ENCODE measurements at places on chromosomes 5 and 9.

DNA sequence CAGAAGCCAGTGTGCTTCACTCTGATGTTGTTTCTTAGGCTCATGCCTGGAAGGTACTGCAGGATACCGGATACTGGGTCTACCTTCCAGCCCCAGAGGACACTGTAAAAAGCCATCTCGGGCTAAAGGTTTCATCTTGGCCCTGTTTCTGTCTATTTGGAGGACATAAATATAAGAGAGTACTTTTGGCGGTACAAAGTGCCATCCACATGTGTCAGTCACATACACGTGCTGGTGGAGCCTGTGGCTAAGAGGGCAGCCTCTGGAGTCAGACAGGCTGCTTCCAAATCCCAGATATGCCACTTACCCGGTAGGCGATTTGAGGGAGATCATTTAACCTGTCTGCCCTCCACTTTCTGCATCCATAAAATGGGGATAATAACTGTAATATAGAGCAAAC, 160.4 kb downstream of the NR3C1 start:
- DNase-seq, result no peak

GRCh38 chr5:1540166-1540565, 16.4 kb upstream of the LPCAT1 start:
- no peak for DNase-seq

DNA sequence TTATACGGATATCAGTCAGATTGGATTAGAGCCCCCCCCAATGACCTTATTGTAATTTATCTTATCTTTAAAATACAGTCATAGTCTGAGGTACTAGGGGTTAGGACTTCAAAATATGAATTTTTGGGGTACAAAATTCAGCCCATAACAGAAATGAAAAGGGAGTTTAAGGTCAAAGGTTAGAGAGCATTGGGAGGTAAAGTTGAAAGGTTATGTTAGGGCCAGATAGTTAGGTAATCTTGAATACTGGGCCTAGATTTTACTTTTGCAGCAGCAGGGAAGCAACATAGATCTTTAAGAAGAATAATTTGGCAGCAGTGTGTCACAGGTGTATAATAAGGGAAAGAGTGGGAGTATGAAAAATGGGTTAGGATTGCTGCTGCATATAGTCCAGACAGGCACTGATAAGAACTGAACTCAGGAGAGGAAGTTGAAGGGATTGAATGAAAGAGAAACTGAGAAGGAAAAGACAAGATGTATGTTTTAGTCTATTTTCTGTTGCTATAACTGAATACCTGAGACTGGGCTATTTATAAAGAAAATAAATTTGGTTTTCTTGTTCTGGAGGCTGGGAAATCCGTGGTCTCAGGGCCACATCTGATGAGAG, 10.7 kb upstream of the GCNT4 start:
- no peak for DNase-seq

DNA sequence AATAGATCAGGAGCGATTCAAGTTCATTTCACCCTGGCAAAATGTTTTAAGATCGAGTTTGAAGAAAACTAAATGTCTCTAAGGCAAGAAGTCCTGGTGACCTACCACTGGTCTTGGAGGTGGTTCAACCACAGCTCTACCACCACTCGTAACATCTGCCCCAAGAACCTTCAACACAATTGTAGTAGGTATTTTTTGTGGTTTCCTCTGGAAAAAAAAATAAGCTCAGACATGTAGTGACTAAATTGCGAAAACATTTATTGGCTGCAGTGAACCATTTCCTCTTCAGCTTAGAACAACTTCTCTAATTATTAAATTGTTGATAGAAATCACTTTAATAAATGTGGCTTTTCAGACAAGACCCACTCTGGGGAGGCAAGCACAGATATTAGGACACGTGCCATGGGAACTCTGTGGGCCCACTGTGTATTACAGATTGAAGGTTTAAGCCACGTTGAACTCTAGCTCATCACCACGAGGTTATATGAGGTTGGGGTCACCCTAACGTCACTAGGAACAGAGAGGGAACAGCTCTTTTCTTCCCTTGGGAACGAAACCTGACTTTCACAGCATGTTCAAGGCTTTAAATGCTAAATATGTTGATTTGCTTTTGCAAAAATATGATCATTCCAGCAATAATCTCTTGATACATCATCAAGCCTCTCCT, 142.9 kb downstream of the HSD17B3 start:
- no peak for DNase-seq

DNA sequence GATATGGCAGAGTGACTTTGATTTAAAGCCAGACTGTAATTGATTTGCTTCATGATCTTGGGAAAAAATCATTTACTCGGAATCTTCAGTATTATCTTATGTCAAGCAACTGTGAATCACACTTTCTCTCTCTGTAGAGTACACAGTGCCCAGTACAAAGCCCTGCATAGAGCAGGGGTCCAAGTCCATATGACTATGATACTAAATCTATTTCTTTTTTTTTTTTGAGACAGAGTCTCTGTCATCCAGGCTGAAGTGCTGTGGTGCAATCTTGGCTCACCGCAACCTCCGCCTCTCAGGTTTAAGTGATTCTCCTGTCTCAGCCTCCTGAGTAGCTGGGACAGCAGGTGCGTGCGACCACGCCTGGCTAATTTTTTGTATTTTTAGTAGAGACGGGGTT, 194.8 kb upstream of the SEMA6A start:
- DNase-seq, result no peak

DNA sequence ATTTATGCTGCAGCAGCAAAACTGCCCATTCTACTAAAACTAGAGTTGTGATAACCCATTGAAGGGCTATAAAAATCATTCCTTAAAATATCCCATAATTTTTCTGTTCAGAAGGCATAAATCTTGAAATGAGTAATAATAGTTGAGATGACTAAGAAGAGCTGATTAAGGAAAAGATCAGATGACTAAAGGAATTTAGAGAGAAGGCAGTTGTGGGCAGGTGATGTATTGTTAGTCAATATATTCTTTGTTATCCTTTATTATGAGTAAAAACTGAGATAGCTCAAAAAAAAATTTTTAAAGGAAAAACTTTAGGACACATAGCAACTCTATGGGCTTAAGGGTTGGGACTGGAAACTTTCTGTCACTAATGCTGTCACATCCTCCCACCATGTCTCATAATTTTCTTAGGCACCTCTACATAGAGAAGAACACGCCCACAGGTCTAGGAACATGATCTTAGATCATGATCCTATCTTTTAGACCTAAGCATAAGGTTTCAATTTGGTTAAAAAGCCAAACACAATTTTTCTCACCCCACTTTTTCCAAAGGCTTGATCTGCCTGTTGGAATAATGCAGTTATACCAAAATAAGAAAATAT, 597.5 kb upstream of the MEF2C start:
- DNase-seq, result no peak

DNA sequence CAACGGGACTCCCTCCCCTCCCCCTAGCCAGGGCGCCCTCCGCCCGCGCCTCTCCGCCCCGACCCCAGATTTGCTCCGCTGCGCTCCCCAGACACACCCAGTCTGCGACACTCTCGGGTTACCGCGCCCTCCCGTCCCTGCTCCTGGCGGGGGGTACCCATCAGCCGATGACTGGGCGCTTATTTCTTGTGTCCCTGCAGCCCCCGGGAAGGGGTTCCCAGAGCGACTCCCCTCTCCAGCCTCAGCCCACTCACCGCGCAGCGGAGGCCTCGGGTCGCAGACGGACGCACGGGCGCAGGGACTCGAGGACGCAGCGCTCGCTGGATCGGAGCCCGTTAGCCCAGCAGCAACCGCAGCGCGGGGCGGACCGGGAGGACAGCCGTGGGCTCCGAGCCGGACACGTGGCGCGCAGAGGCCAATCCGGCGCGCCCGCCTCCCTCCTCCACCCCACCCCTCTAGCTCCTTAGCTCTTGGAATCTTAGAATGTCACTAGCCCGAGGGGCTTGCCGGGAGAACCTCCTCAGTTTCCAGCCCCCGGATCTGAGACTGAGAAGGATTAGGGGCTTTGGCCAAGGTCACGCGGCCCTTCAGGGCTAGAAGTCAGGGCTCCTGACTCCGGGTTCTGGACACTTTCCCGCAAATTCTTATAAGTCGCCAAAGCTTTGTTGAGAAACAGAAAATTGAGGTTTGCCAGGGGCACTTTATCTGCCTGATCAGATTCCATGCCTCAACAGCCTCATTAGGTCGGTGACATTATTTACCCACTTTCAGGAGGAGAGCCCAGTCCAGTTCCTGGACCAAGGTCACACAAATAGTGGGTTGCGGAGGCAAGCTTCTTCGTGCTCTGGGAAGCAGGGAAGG, at the start of gene ANXA6:
Gene ANXA6 (minus strand): TSS at position 354 of the 861 bp plus-strand sequence. CDS start 9,878 bp downstream, outside the sequence.
- peak; percentile 39 for DNase-seq

GRCh38 chr5:39775086-39775796, 350.5 kb upstream of the DAB2 start:
- DNase-seq, result no peak

GRCh38 chr9:95462249-95463147, 54.3 kb downstream of the PTCH1 start:
- peak; percentile 53 for DNase-seq

DNA sequence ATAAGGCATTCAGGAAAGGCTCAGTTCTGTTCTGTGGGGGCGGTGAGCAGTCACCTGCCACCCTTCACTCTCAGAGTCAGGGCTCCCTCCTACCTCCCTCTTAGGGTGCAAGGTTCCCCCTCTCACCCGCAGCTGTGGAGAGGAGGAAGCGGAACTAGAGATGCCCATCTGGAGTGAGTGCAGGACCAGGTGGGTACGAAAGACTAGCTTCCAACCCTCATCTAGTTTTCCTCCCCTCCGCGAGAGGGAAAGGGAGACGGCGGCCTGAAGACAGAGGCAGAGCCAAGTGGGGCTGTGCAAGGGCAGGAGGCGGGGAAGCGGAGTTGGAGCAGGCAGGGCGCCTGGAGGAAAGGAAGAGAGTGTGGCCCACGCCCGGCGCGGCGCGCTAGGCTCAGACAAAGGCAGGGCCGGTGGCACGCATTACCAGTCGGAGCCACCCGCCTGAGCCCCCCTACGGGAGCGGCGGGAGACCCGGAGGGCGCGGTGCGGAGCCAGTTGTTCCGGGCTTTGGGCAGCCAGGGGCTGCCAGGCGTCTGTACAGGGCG, 7.3 kb downstream of the PRR7 start:
- no peak for DNase-seq

GRCh38 chr9:75299324-75299723, 211.0 kb downstream of the OSTF1 start:
- DNase-seq, result no peak

GRCh38 chr5:93874491-93874890, 133.1 kb upstream of the POU5F2 start:
- DNase-seq, result no peak

DNA sequence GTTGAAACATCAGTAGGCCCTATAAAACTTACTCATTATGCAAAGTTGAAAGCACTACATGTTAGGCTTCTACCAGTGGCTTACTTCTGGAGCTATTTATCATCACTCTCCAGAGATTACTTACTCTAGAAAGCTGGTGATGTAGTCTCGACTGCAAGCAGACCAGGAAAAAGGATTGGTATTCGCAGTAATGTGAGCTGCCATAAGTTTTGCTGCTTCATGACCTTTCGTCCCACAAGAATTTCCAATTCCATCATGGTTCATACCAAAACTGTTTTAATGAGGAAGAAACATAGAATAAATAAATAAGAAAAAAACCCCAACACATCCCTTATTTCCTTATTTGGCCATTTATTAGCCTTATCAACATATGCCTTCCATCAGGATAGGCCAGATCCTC, 181.9 kb downstream of the ADAMTS6 start:
- no peak for DNase-seq

- DNase-seq, result no peak
Measured at GRCh38 chr5:42274913-42275312, 148.3 kb upstream of the GHR start.

DNA sequence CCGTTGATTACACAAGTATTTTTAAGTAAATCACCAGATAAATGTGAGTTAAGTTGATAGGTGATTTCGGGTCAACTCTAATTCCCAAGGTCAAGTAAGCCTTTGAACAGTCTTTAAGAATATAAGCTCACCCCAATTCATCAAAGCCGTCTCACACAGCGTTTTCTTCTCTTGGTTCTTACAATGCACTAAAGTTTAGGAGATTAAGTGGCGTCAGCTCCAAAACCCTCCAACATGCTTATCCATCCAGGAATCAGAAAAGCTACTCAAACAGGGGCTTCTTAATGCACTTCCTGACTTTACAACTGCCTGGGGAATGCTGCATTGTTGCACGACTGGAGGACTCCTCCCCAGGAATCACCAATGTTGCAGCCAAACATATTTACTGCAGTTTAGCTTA, 206.2 kb upstream of the EFNA5 start:
- DNase-seq, result no peak

DNA sequence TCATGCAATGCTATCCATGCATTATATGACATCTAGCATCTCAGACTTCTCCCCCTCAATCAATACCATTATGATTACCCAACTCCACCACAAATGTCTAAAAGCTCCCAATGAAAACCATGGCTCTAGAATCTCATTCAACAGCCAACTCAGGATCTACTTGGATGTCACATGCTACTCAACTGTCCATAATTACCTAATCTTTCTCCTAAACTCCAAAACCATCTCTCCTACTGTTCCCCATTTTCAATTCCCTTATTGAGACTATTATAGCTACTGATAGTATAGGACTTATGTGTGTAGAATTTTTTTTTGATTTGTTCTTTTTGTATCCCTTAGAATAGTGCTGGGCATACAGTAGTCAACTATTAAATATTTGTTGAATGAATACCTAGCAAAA, 8.2 kb upstream of the STRBP start:
- no peak for DNase-seq

DNA sequence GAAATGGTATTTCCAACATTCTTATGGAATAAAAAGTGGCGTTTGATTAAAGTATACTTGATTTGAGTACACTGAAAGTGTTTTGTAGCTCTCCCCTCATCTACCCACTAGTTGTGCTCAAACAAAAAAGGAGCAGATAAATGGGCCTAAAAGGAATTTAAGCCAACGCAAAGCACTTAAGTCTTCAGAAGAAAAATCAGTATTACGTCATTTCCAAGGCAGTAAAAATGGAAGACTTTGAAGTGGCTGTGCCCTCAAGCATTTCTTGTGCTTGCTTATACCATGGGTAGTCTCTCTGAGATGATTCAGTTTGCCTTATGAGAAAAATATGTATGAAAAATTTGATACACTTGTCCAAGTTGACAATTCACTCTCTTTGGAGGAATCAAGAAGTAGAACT, 279.9 kb upstream of the CD180 start:
- no peak for DNase-seq

GRCh38 chr9:26685818-26686217, 206.8 kb downstream of the CAAP1 start:
- DNase-seq, result no peak

DNA sequence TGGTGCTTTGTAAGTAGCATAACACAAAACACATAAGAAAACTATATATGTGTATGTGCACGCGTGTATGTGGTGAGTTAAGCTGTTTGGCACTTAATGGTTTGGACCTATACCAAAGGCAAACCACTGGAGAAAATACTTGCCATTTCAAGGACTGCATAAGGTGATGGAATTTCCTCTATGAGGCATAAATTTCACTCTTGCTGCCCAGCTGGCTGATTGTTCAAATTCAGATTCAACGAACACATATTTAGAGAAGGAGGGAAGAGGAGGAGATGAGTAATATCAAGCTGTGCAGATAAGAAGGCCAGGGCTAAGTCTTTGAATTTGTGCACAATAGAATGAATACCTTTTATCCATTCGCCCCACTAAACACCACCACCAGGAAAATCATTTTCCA, 470.6 kb upstream of the MPDZ start:
- no peak for DNase-seq

GRCh38 chr5:26872337-26872736, 166.0 kb downstream of the CDH9 start:
- DNase-seq, result no peak

All from NCI-H1436 treated with DMSO at 0.1 percent for 48 hours (cell line).